ENCODE measurements at places on chromosomes 4 and X. TPM values are rescaled to one million over a fixed set of nuclear protein-coding genes. Genes with fewer than 3 reads are reported as not detected.

Gene DCAF4L1
- total RNA-seq, result not detected

Gene SUPT20HL2
- total RNA-seq, result not detected

Gene MAGEA6
- not detected for total RNA-seq

Gene CFP
- total RNA-seq, result 0.74 TPM

Gene SRPK3
- 0.25 TPM for total RNA-seq

DNA sequence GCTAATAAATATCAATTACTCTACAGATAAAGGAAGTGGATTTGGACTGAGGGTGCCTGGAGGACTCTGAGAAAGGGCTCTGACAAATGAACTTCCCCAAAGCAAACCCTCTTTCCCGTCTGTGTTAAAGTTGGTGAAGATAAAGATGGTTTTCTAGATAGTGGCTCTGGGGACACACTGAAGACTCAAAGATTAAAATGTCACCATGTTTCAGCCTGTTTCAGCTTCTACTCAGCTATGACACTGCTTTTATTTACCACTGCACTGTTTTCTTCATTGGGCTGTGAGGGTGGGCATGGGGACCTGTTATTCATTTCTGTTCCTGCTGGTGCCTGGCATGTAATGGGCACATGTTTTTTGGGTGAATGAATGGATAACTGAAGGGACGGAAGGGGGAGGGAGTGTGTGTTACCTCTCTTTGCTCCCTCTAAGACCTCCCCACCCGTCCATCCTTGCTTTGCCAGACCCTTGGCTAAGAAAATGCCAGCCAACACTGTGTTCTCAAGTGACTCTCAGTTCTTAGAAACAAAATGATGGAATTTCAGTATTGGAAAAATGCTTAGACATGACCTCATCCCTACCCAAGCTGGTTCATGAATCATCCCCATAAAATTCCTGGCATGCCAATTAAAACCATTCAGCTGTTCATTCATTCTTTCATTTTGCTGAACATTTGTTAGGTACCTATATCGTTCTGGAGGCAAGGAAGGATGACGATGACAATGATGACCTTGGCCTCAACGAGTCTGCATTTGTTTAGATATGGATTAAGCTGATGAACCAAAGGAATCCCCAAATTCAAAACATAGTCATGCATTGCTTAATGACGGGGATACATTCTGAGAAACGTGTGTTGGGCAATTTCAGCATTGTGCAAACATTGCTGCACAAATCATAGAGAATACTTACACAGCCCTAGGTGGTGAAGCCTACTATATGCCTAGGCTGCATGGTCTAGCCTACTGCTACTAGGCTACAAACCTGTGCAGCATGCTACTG lies 13.4 kb upstream of the STK32B start:
- no peaks in the 10 kb centered on the region for H3K36me3 ChIP-seq
- no peak overlapping the region for H3K27ac ChIP-seq
- H3K4me3 ChIP-seq, result no peak overlapping the region
- no peak for DNase-seq

GRCh38 chr4:182629096-182629495 lies 288.1 kb downstream of the DCTD start:
- no peaks in the 10 kb centered on the region for H3K4me1 ChIP-seq
- no peak overlapping the region for H3K4me3 ChIP-seq
- no peak overlapping the region for H3K27ac ChIP-seq

DNA sequence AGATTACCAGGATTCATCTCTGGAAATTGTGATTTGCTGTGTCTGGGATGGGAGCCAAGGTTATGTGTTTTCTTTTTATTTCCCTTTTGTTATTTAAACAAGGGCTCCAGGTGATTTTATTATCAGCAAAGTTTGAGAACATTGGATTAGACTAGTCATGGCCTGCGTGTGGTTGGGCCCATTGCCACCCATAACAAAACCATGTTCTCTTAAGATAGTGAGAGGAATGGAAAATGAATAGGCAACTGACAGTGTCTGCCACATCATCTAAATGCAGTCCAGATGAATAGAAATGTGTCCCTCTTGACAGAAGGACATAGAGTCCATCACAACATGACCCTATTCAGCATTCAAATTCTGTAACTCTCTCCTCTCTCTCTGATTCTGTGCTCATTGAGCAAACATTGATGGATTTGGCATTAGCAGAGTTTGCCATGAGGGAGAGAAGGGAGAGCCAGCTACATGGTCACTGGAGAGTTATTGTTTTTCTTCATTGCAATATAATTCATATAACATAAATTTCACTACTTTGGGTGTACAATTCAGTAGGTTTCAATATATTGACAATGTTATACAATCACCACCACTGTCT lies 11.7 kb downstream of the XK start:
- no peak overlapping the region for H3K27ac ChIP-seq
- no peaks in the 10 kb centered on the region for H3K27me3 ChIP-seq
- H3K36me3 ChIP-seq, result no peaks in the 10 kb centered on the region
- H3K4me1 ChIP-seq, result no peaks in the 10 kb centered on the region

- no peak overlapping the region for H3K4me3 ChIP-seq
- H3K36me3 ChIP-seq, result no peaks in the 10 kb centered on the region
- no peak overlapping the region for H3K27ac ChIP-seq
- DNase-seq, result no peak
- no peaks in the 10 kb centered on the region for H3K27me3 ChIP-seq
These were observed 186.0 kb upstream of the CXorf66 start for GRCh38 chrX:140151316-140151715.

DNA sequence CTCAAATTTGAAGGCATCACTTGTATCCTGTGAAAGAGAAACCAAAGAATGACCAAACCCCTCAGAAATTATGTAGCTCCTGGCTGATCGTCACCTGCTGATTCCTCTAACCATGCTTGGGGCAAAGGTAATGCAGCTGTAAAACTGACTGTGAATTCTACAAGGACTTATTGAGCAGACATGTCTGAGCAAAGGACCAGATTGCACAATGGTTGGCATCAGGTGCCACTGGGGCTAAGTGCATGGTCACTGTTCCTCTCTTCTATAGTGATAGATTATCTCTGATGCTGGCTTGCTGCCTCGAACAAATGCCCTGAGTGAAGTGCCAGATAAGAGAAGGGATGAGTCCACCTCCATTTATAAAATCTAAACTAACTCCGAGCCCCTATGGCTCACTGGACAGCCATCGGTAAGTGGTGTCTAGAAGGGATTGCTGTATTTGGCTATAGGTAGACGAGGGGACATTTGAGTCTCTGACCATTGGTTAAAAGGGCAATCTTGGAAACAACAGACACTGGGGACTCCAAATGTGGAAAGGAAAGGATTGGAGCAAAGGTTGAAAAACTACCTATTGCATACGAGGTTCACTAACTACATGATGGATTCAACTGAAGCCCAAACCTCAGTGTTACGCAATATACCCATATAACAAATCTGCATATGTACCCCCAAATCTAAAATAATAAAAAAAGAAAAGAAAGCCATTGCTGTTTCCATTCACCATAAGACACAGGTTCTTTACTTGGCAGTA lies 110.7 kb upstream of the IGSF1 start:
- H3K36me3 ChIP-seq, result no peaks in the 10 kb centered on the region
- no peak overlapping the region for H3K4me3 ChIP-seq
- DNase-seq, result no peak

- no peak overlapping the region for H3K4me3 ChIP-seq
- no peak for DNase-seq
- H3K27ac ChIP-seq, result no peak overlapping the region
- no peaks in the 10 kb centered on the region for H3K36me3 ChIP-seq
- H3K27me3 ChIP-seq, result no peaks in the 10 kb centered on the region
These were observed 125.0 kb downstream of the AKAP4 start for GRCh38 chrX:50075630-50076339.

GRCh38 chrX:101417981-101418841 lies 10.2 kb downstream of the HNRNPH2 start:
- H3K27ac ChIP-seq, result peak overlapping the region; percentile 92
- H3K27me3 ChIP-seq, result no peaks in the 10 kb centered on the region
- no peaks in the 10 kb centered on the region for H3K36me3 ChIP-seq
- peak overlapping the region; percentile 58 for H3K4me3 ChIP-seq

- no peaks in the 10 kb centered on the region for H3K36me3 ChIP-seq
- no peak overlapping the region for H3K4me3 ChIP-seq
- H3K27me3 ChIP-seq, result no peaks in the 10 kb centered on the region
- no peak overlapping the region for H3K27ac ChIP-seq
- no peaks in the 10 kb centered on the region for H3K4me1 ChIP-seq
- DNase-seq, result no peak
These were observed 44.0 kb upstream of the EOLA2 start for GRCh38 chrX:149982310-149982709.

GRCh38 chr4:153269218-153269990 lies 65.2 kb downstream of the TRIM2 start:
- H3K36me3 ChIP-seq, result no peaks in the 10 kb centered on the region
- H3K27me3 ChIP-seq, result no peaks in the 10 kb centered on the region
- H3K4me1 ChIP-seq, result peaks cover 19% of the 10 kb centered on the region
- H3K4me3 ChIP-seq, result no peak overlapping the region
- no peak overlapping the region for H3K27ac ChIP-seq

- no peak for DNase-seq
- H3K36me3 ChIP-seq, result no peaks in the 10 kb centered on the region
- peak overlapping the region; percentile 13 for H3K27ac ChIP-seq
- H3K4me3 ChIP-seq, result no peak overlapping the region
- no peaks in the 10 kb centered on the region for H3K27me3 ChIP-seq
These were observed 125.4 kb upstream of the ZCCHC13 start for GRCh38 chrX:74178536-74178935.

DNA sequence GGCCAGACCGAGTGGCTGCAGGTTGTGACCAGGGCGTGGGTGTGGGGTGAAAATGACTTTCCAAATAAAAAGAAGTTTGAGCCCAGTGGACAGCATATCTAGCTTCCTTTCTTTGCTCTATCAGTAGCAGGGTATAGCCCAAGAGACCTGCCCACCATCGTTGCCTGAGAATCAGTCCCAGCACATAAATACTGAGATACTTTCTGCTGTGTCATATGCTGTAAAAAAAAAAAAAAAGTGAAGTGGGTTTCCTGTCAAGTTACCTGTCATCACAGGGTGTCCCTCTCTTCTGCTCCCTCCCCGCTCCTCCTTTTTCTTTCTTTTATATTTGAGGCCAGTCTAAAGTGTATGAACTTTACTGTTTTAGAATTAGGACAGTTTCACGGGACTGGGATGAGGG lies 330.3 kb upstream of the BOD1L1 start:
- no peaks in the 10 kb centered on the region for H3K27me3 ChIP-seq
- H3K27ac ChIP-seq, result no peak overlapping the region
- no peak for DNase-seq

- no peaks in the 10 kb centered on the region for H3K36me3 ChIP-seq
- peak overlapping the region; percentile 21 for H3K4me3 ChIP-seq
- H3K4me1 ChIP-seq, result peaks cover 5% of the 10 kb centered on the region
- no peak for DNase-seq
These were observed 152.0 kb upstream of the USP9X start for GRCh38 chrX:40933132-40933705.

GRCh38 chr4:84915396-84915780 lies 51.1 kb downstream of the WDFY3 start:
- DNase-seq, result no peak
- no peaks in the 10 kb centered on the region for H3K27me3 ChIP-seq
- H3K27ac ChIP-seq, result peak overlapping the region; percentile 30
- H3K36me3 ChIP-seq, result no peaks in the 10 kb centered on the region

Data from vagina (tissue), 2 donors.